C1 segment of cervical spinal cord (tissue), 14 donors: ENCODE measurements at places on chromosomes 2 and 18.

DNA sequence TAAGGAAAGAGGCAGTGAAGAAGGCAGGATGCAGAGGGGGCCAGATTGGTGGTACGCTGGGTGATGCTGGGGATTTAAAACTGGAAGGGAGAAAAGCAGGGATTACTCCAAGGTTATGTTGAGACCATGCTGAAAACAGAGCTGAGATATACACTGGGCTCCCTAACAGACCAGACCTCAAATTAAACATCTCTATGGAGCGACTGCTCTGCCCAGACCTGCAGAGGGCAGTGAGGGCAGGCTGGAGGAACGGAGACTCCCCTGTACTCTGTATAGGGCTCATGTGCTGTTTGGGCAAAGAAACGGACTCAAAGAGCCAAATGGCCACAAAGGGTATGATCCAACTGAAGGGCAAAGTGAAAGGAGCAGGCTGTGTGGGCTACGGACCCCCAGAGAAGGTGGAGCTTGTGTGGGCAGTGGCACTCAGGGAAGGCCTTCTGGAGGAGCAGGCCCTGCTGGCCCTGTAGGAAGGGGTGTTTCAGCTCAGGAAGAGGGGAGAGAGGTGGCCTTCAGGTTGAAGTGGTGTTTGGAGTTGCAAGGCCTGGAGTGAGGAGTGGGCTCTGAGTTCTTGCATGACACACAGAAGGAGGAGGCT lies 4.8 kb upstream of the CELF4 start:
- DNase-seq, result no peak

DNA sequence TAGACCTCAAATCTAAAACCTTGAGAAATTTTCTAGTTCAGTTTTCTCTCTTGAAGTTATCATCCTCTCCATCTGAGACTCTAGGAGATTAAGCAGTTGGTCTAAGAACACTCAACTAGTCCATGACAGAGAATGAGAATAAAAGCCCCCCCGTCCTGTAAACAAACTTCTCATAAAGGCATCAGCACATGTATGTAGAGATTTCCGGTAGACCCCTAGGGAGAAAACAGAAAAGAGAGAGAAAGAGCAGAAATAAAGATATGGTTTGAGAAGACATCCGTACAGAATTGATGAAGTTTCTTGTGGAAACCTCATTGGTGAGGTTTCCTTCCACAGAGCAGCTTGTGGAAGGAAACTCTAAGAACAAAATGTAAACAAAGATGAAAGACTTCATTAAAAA lies 3.2 kb upstream of the GPR155 start:
- DNase-seq, result no peak

GRCh38 chr2:237652181-237652580 lies 24.8 kb downstream of the LRRFIP1 start:
- no peak for DNase-seq

DNA sequence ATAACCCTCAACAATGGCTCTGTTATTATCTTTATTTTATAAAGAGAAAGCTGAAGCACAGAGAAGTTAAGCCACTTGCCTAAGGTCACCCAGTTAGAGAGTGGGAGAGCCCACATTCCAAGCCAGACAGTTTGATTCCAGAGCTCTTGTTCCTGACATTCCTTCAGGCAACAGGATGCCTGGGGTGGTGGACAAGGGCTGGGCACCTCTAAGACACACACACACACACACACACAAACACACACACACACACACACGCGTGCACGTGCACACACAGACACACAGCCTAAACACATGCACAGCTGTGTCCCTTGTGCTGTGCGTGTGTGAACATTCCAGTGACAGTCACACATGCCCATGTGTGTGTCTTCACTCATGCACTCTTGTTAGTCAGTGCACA lies 26.4 kb downstream of the CELF4 start:
- DNase-seq, result no peak

GRCh38 chr2:28336264-28336980 lies 56.2 kb upstream of the FOSL2 start:
- DNase-seq, result no peak

- no peak for DNase-seq
These were observed 39.5 kb upstream of the FHL2 start for GRCh38 chr2:105438104-105438929.

- no peak for DNase-seq
These were observed 114.4 kb downstream of the NCK2 start for GRCh38 chr2:105858868-105859693.

DNA sequence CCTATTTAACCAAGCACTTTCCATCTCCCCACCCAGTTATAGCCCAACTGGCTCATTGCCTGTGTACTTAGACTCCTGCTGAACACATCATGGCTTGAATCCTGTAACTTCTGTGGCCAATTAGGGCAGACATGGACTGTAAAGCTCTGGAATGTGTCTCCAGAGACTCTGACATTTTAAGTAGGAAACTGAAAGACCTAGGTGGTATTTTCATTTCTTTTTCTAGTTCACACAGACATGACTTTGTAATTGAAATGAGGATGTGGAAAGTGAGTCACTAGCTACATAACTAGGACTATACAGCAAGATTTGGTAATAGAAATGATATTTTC lies 12.2 kb downstream of the DOK1 start:
- no peak for DNase-seq

DNA sequence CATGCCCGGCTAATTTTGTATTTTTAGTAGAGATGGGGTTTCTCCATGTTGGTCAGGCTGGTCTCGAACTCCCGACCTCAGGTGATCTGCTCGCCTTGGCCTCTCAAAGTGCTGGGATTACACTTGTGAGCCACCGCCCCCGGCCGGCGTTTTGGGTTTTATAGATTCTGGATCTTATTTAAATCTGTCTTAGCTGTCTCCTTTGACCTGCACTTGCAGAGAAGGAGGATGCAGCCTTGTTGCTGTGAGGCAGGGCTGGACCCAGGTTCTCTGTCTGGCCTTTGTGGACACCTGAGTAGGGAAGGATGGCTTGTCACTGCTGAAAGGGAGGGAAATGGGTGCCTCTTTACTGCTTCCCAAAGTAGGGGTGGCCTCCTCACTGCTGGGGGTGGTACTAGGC lies 83.0 kb upstream of the HS6ST1 start:
- DNase-seq, result no peak

DNA sequence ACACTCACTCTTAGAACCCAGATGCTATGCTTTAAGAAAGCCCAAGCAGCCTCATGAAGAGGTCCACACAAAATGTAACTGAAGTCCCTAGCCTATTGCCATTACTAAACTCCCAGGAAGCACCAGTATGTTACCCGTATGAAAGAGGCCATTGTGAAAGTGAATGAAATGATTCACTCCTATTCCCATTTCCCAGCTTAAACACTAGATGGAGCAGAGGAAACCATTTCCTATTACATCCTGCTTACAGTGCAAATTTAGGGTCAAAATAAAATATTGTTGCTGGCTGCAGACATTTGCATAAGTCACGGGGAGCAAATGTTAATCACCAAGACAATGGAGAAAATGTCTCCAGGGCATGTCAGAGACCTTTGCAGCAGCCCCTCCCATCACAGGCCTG lies 989.7 kb upstream of the CRIM1 start:
- DNase-seq, result no peak
